ENCODE measurements at places on chromosomes 7 and 10. TPM values are rescaled to one million over a fixed set of nuclear protein-coding genes. Genes with fewer than 3 reads are reported as not detected.

Gene GIMAP2
- total RNA-seq = 102 TPM

Gene MEST
- 1.2 TPM for total RNA-seq

Gene GPR37
- not detected for total RNA-seq

Gene PNLIPRP3
- total RNA-seq = not detected

Gene PTER
- total RNA-seq = 19.2 TPM

Gene ZWINT
- total RNA-seq = 102 TPM

Gene TAX1BP1
- 65.1 TPM for total RNA-seq

GRCh38 chr10:43679509-43679908 is 30.8 kb upstream of the ZNF32 start:
- DNase-seq = no peak

- no peak for DNase-seq
These were observed 82.0 kb downstream of the FOXL3 start for GRCh38 chr7:371779-372545.

- no peak for DNase-seq
These were observed 18.5 kb upstream of the IFRD1 start for GRCh38 chr7:112431803-112432202.

DNA sequence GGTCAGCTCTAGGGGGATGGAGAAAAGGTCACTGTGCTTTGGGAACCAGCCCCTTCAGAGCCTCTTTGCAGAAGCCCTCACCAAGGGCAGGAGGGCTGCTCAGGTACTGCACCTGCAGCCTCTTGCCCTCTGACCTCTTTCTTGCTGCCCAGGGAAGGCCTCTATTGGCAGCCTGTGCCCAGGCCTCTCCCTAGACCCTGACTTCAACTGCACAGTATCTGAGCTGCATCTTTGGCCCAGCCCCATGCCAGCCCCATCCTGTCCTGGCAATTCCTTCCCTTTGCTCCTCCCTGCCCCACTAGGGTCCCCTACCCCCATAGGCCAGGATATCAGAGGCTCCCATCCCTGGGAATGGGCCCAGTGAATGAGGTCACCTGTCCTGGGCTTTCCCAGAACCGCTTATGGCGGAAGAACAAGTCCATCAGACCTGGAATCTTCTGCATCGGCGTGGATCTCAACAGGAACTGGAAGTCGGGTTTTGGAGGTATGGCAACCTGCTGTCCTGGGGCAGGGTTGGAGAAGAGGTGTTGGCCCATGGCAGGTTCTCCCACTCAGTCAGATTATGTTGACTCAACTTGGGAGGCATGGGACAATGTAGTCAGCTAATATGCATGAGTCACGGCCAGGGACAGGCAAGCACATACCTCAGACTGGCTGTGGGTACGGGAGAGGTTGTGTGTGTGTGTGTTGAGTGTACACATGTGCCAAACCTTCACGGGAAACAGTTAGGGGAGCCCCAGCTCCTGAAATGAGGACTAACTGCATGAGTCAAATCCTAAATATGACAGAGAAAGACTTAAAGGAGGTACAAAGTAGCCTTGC is 17.1 kb upstream of the CPA1 start:
- DNase-seq = no peak

DNA sequence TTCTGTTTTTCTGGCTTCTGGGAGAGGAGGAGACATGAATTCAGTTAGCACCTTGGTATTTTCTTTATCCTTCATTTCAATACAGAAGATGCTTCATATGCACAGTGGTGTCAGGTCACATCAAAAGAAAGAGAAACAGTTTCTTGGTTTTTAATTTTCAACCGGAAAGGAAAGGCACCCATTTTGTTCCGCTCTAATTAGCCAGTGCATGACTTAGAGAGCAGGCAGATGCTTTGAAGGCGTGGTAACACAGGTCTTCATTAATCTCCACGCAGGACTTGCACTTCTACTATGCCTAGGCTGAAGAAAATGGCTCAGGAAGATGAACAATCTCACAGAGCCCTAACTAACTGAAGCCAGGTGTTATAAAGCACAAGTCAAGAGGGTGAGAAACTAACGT is 70.4 kb upstream of the ATRNL1 start:
- no peak for DNase-seq

DNA sequence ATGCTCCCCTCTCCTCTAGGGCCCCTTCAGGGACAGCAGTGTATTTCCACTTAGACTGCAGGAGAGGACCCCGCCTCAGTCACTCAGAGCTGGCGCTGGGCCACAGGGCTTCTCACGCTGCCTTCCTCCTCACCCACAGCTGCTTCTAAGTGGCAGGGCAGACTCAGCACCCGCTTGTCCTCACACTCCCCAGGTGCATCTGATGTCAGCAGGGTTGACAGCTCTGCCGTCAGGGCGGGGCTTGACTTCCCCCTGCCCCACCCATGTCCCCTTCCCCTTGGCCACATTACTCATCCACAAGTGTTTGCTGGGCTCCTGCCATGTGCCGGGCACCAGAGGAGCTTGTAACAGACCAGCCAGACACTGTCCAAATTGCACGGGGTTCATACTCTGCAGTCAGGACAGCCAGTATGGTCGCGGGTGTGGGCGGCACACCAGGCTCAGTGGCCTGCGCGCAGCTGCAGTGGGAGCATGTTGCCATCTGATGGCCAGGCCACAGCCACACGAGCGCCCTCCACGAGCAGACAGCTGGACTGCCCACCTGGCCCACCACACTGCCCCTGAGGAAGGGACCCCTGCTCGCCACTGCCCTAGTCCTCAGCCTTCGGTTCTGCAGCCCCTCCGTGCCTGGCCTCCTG is 29.3 kb upstream of the TTYH3 start:
- DNase-seq = no peak

DNA sequence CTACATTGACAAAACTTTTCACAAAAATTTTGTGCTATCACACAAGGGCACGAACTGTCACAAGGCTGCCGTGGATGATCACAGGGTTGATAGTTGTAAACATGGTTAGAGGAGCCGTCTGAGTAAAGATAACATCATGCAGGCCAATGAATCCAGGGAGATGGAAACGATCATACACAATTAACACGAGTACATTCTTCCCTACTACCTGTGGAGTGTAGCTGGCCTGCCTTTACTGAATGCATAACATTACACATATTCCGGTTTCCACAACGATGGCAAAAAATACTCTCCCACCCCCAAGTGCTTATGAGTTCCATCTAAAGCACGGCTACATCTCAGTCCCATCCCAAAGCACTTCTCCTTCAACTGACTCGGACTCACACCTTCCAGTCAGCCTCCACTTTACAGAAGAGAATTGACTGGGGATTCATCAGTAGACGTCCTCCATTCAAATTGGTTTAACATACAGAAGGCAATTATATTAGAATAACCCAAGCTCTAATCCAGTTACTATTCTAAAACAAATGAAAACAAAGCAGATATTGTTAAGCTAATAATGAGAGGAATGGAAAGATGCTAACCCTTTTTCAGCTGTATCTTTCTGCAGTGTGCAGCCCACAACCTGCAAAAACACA is 69.0 kb downstream of the EZH2 start:
- DNase-seq = no peak

GRCh38 chr7:36916116-36916515 is 191.8 kb upstream of the AOAH start:
- no peak for DNase-seq

GRCh38 chr10:23945845-23946244 is 263.1 kb upstream of the KIAA1217 start:
- DNase-seq = no peak

- no peak for DNase-seq
These were observed 5.7 kb downstream of the OSBPL3 start for GRCh38 chr7:24974026-24974832.
